ENCODE measurements at places on chromosomes 7 and 10.
A peak's percentile ranks its signal among the peaks of the same experiment; 100 is the strongest.

- no peak for DNase-seq
These were observed 994.1 kb downstream of the TYW1 start for GRCh38 chr7:67990716-67991115.

DNA sequence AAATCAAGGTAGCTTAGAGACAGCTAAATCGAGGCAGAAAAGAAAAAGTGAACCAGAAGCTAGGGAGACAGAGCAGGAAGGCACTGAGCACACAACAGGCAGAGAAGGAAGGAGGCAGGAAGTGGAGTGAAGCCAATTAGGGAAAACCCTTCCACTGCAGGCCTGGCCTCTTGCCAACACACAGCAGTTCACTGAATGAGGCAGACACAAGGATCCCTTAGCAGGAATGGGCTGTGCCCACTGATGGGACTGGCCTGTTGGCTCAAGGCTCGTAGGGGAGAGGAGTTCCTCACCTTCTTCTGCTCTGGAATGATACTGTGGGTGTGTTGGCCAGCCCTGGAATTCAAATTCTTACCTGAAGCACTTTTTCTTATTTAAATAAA lies 220.3 kb upstream of the STK17A start:
- peak; percentile 36 for DNase-seq

DNA sequence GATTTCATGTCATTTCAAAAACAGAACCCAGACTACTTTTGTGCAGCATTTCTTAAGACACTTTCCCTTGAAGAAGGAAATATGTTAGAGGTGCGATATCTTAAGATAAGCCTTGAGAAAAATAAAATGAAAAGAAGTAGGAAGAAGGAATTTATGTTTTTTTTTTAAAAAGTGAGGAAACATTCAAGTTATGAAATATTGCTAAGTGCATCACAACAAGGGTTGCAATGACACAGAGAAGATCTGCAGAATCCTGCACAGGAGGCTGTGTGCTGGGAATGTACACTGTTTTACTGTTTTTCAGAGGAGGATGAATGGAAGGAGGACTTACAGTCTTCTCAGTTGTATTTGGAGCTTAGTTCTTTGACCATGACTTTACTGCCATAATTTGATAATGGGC lies 79.8 kb upstream of the NME8 start:
- no peak for DNase-seq

DNA sequence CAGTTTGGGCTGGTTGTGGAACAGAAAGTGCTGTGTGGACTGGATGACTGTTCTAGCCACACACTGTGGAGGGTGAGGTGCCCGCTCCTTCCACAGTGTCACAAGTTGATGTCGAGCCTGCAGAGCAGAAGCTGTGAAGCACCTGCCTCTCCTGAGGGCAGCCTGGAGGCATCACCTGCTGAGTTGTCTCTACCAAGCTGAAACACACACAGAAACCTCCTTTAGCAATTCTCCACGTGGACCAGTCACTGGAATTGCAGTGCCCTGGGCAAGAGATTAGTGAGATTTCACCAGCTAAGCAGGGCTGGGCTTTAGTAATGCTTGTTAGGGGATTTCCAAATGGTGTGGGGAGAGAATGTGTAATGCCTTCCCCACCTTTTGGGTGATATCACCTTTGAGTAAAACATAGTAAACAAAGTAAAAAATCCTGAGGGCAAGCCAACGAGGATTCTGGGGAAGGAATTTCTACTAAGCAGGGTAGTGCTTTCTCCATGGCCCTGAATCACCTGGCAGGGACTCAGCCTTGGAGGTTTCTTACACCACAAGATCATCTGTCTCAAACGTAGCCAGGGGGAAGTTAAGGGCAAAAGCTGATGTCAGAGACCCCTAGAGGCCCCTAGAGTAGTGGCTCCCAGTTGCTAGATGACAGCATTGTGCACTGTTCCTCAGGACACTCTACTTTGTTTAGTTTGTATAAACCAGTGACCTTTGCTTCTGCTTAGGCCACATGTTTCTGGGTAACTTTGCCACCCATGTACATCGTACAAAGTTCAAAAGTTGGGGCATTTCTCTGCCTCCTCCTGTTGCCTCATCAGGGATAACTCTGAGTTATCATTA lies 233.1 kb upstream of the IGFBP3 start:
- DNase-seq = no peak

DNA sequence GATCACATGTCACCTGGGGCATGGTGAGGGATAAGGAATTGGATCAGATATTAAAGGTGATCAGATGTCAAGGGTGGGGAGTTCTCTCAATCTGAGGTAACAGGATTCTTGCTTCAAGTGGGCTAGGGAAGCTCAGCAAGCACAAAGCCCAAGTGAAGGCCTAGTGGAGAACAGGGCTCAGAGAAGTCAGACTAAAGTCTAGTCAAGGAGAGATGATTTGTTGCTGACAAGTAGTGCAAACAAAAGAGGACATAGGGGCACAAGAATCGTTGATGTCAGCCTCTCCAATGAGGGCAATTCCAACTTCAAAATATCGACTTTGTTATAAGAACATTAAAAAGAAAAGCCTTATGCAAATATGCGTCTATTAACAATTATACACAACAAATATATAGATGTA lies 852.8 kb upstream of the CELF2 start:
- no peak for DNase-seq

DNA sequence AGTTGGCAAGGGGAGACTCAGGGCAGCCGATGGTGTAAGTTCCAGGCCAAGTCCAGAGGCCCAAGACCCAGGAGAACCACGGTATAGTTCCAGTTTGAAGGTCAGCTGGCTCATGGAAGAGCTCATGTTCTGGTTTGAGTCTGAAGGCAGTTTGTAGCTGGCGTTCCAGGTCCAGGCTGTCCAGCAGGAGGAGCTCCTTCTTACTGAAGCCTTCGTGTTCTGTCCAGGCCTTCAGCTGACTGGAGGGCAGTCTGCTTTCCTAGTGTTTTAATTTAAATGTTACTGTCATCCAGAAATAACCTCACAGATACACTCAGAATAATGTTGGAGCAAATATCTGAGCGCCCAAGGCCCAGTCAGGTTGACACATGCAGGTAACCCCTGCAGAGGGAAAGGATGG lies 4.2 kb downstream of the SUN1 start:
- DNase-seq = peak; percentile 19

- DNase-seq = peak; percentile 96
These were observed 631.0 kb upstream of the ANKRD30A start for GRCh38 chr10:36494371-36494770.

DNA sequence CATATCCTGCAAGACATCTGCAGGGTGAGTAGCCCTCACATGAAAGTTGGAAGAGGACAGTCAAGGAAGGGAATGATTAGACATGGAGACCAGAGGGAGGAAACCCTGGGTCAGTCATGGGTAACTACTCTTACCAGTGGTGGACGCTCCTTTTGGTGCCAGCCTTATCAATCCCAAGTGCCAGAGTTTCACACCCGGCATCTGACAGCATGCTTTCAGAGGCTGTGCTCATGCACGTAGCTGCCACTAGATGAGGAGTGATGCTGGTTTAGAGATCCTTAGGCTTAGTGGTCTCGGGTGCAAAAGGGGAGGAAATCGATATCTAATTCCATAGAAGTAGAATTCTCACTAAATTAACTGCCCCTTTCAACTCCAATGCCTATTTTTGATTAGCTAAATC lies 100.8 kb downstream of the PLCE1 start:
- no peak for DNase-seq

DNA sequence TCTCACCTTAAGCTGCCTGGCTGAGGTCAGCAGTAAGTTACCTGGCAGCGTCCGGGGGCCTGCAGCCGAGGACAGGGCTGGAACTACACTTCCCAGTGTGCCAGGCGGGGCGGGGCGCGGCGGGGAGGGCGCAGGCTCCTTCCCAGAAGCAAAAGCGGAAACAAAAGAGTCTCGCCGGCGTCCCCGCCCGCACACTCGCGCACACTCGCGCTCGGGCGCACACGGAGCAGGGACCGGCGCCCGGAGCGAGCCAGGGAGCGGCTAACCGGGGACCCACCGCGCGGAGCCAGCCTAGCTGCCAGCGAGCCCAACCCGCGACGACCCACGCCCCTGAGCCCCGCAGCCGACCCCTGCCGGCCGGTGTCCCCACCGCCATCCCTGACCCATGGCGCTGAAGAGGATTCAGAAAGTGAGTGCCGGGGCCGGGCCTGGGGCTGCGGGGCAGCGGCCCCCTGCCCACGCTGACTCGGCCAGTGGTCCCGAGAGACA lies at the start of gene UBE2D1:
Gene UBE2D1, plus strand, starts transcription at position 190 of the 489 bp plus-strand sequence. Its CDS starts 196 bp downstream, at position 386.
- peak; percentile 73 for DNase-seq

GRCh38 chr10:100847440-100847839 lies 65.3 kb upstream of the SLF2 start:
- DNase-seq = peak; percentile 24

DNA sequence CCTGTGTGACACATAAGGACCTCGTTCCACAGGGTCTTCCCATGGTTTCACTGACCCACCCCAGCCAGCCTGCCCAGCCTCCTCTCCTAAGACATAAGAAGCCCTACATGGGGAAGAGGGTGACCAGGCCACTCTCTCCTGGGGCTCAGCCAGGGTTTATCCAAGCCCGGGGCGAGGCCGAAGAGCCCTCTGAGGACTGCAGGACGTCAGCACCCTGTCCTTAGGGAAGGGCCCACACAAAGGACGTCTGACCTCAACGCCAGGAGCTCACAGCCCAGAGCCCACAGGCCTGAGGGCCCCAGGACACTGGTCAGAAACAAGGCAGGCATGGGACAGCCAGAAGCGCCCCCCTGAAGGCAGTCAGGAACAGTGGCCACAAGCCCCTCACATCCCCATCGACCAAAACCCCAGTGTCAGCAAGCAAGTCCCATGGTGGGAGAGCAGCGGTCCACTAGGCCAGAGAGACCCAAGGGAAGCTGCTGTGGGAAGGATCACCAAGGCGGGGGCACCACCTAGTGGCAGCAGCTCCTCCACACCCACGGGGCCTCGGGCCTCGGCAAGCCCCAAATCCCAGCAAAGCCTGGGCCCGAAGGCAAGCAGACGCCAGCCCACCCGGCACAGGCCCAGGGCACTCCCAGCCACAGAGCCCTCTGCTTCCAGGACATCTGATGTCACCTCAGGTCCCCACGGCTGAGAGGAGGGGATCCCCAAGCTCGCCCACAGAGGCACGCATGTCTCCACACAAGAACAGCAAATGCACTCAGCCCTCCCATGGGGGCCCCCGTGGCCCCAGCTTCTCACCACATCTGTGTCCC lies 23.4 kb downstream of the MAD1L1 start:
- DNase-seq = peak; percentile 78

- no peak for DNase-seq
These were observed 106.2 kb upstream of the DLX6 start for GRCh38 chr7:96899108-96899507.

DNA sequence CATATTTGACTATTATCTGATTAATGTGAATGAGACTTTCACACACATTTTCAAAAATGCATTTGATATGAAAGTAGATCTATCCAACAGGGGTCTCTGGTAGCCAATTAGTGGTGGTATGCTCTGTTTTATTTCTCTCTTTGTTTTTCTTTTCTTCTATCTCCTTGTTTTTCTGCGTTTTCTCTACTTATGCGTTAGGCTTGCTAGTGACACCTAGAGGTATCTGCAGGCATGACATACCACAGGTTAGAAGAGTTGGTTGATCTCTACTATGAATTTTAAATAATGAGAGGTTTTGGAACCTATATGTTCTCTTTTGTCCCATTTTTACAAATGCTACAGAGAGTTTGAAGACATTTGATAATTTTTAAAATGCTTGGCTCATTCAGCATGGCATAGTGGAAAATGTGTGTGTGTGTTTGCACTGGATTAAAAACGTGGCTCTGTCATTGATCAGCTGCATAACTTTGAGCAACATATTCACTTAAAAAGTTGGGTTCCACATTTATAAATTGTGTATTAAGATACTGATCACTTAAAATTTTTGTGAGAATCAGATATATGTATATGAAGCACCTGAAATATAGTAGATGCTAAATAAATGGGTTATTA lies 28.1 kb upstream of the PLXDC2 start:
- DNase-seq = peak; percentile 45

DNA sequence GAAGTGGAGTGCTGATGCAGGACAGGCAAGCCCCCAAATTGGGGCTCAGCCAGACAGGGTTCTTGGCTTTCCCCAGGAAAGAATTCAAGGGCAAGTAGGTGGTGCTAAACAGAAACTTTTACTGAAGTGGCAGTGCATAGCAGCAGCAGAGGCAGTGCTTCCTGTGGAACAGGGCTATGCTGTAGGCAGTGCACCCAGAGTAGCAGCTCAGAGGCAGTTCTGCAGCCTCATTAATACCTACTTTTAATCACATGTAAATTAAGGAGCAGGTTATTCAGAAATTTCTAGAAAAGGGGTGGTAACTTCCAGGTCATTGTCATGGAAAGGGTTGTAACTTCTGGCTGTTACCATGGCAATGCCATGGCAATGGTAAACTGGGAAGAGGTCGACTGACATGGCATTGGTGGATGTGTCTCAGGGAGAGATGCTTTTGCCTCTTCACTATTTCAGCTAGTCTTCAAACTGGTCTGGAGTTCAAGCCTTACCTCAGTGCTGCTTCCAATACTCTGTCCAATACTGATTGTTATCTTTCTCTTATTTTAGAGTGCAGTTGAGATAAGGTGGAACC lies 29.2 kb downstream of the PRSS58 start:
- no peak for DNase-seq

DNA sequence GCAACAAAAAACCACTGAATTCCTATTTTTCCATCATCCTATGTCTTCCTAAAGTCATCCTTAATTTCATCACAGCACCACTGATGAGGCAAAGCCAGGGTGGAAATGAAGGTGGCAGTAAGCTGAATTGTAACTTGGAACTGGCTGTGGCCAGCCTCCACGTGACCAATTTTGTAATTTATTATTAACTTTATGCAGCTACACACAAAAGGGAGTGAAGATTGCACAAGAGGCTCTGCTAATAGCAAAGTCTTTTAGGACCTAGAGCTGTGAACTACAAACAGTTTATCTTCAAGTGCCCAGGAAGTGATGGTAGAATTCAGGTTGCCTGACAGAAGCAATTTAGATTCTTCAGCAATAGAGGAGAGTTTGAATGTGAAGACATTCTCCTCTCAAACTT lies 176.4 kb downstream of the CCDC71L start:
- peak; percentile 47 for DNase-seq

- peak; percentile 93 for DNase-seq
These were observed 11.9 kb upstream of the TEX36 start for GRCh38 chr10:125694883-125695282.

GRCh38 chr10:29319205-29319781 lies 30.4 kb downstream of the LYZL1 start:
- DNase-seq = no peak

GRCh38 chr7:114941692-114942091 lies 19.8 kb downstream of the MDFIC start:
- no peak for DNase-seq

DNA sequence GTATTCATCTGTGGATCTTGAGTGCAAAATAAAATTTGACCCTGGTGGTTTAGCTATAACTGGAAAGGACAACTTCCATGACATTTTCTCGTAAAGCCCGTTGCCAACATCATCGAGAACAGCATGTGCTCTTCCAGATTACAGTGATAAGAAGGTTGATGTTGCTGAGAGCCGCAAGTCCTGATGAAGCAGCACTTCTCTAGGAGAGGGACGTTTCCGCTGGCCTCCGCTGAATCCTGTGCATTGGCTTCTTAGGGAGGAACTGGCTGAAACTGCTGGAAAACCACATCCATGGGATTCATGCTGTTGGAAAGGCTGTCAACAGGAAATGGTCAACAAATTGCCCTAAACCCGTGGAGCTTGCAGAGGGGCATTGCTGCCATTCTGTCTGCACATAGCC lies 21.4 kb upstream of the ABCB5 start:
- DNase-seq = no peak

GRCh38 chr7:154646126-154647013 lies 356.6 kb downstream of the PAXIP1 start:
- peak; percentile 12 for DNase-seq
